ENCODE measurements at places on chromosomes 7 and 10. TPM values are rescaled to one million over a fixed set of nuclear protein-coding genes. Genes with fewer than 3 reads are reported as not detected.

ZNF282 gene
- polyA plus RNA-seq = 21.7 TPM

PIK3CG gene
- polyA plus RNA-seq = 2.8 TPM

KNDC1 gene
- 10.7 TPM for polyA plus RNA-seq

AQP1 gene
- 116 TPM for polyA plus RNA-seq

DNAJC30 gene
- 7.8 TPM for polyA plus RNA-seq

DENND2A gene
- 41.2 TPM for polyA plus RNA-seq

CCDC172 gene
- polyA plus RNA-seq = not detected

DNA sequence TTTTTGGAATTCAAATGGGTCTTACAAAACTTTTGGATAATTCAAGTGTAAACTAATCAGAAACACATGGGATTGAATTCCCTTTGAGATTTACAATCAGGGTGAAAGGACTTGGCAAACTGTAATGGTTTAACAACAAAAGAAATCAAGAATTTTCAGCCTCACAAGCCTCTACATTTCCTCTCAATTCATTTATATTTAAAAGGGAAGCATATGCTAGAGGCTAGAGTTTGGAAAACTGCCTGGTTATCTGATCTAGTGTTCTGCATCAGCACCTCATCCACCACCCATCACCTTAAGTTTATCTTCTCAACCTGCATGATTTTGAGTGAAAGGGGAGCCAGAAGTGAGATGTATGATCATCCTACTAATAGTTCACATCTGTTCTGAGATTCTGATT, 120.7 kb downstream of the TES start:
- no peak for DNase-seq

DNA sequence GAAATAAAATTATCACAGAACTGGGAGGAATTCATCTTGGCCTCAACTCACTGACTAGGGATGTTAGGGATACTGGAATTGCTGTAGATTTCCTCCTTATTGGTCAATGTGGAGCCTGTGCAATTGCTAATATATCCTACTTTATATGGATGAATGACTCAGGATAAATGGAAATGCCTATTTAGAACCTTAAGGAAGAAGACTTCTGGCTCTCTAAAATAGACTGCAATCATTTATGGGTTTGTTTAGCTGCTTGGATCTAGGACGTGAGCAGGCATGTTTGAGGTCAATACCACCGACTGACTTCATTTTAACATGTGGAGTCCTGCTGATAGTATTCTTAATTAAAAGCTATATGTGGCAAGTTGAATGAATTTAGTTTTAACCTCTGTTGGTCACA, 1040.1 kb upstream of the LRRN3 start:
- no peak for DNase-seq

GRCh38 chr10:23742807-23743206, 303.9 kb downstream of the OTUD1 start:
- no peak for DNase-seq

- no peak for DNase-seq
These were observed 454.5 kb upstream of the SEMA3D start for GRCh38 chr7:85641331-85641730.

- DNase-seq = no peak
These were observed 21.6 kb downstream of the SCART1 start for GRCh38 chr10:133475425-133475734.

- DNase-seq = no peak
These were observed 2.6 kb upstream of the ZNF746 start for GRCh38 chr7:149500201-149500600.

- peak; percentile 76 for DNase-seq
These were observed 2.8 kb upstream of the PPP1R3C start for GRCh38 chr10:91635401-91636400.

DNA sequence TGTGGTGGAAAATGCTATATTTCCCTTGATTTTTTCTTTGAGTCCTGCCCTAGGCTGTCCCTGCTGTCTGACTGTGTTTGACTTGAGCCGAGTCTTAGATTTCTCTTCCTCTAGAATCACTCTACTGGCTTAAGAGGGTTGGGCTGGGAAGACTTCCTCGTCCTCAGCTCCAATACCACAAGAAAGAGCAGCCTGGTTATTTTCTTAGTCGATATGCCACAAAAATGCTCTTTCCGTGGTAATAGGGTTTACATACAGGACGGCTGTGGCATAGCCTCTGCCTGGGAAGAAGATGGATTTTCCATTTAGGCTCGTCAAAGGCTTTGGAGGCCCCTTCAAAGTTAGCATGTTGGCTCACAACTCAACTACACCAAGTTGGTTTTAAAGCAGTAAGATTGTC, 212.0 kb upstream of the IGFBP3 start:
- no peak for DNase-seq

DNA sequence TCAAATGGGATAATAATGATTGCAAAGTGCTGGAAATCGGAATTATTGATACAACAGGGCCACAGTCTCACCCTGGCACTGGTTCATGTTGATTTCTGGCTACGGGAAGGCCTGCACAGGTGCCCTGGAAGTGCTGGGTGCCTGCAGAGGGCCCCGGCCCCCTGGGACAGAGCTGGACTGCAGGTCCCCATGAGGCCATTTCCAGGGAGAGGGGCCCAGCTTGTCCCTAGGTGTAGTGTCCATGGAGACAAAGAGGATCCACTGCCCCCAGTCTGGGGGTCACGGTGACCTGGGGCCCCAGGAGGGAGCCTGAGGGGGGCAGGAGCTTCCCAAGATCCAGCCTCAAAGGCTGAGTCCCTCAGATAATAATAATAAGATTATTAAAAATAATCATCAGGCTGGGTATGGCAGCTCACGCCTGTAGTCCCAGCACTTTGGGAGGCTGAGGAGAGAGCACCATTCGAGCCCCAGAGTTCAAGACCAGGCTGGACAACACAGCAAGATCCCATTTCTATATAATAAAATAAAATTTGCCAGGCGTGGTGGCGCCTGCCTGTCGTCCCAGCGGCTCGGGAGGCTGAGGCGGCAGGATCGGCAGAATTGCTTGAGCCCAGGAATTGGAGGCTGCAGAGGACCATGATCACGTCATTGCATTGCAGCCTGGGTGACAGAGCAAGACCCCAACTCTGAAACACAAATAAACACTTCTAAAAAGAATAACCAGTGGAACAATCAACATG, 98.1 kb downstream of the MICALL2 start:
- DNase-seq = no peak

DNA sequence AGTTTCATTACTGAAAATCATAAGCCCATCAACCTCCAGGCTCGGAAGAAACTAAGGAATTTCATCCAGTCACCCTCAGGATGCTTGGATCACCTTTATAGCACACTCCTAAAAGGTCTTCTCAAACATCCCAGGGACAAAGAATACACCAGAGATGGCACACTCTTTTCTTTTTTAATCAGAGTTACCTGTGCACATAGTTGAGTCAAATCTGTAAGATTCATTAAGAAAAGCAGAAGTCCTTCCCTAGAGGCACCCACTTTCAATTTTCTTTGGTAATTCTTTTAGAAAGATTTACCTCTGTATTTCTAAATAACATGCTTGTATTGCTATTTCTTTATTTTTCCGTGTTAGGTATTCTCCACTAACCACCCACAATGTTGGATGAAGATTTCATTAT, 50.6 kb upstream of the IL6 start:
- no peak for DNase-seq

DNA sequence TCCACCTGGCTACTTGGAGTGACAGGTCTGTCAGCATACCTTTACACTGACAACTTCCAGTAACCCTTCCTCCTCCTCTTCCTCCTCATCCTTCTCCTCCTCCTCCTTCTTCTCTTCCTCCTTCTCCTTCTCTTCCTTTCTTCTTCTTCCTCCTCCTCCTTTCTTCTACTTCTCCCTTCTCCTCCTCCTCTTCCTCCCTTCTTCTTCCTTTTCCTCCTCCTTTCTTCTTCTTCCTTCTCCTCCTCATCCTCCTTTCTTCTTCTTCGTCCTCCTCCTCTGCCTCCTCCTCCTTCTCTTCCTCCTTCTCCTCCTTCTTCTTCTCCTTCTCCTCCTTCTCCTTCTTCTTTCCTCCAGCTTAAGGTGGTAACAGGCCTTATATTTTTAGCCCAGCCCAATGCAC, 109.3 kb upstream of the PLXDC2 start:
- DNase-seq = no peak

- no peak for DNase-seq
These were observed 269.9 kb upstream of the MKLN1 start for GRCh38 chr7:131057794-131058070.

DNA sequence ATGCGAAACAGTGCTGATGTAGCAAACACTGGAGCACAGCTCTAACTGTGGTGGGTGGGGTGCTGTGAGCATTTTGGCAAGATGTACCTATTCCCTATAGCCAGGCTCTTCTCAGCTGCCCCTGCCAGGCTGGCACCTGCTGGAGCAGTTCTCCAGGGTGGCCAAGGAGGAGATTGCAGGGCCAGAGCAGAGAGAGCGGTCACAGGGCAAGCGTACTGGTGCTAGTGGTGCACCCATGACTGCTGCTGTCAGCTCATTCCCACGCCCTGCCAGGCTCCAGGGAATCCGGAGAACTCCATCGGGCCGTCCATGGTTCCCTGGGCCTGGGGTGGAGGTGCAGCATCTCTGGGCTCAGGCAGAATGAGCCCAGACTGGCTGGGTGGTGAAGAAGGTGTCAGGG, 2.1 kb downstream of the COL13A1 start:
- DNase-seq = no peak

- no peak for DNase-seq
These were observed 111.9 kb upstream of the EGFR start for GRCh38 chr7:54906963-54907362.

- no peak for DNase-seq
These were observed 73.9 kb upstream of the TNRC18 start for GRCh38 chr7:5497295-5498103.

- DNase-seq = no peak
These were observed 296.1 kb downstream of the CDK14 start for GRCh38 chr7:90892213-90892612.

Data from hindlimb muscle (tissue), 1 donor.